AG09309 (cell line): ENCODE measurements at places on chromosomes 3 and 15.

DNA sequence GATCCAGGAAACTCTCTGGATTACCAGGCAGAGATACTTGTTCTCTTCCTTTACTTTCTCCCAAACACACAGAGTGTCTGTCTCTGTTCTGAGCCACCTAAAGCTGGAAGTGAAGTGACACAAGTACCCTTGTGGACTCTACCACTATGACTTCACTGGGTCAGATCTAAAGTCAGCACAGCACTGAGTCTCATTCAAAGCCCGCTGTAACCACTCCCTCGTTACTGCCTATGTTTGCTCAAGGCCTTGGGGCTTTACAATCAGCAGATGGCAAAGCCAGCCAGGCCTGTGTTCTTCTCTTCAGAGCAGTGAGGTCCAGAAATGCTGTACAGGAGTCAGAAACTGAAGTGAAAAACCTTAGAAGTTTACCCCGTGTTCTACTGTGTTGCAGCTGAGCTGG is 588.3 kb upstream of the SEMA6D start:
- DNase-seq: no peak

GRCh38 chr3:144221761-144222160 is 250.1 kb downstream of the DIPK2A start:
- DNase-seq: no peak

- no peak for DNase-seq
Observed at GRCh38 chr15:77596821-77597803, 35.6 kb downstream of the LINGO1 start.

- no peak for DNase-seq
Observed at GRCh38 chr3:135018149-135018923, 223.3 kb downstream of the EPHB1 start.

DNA sequence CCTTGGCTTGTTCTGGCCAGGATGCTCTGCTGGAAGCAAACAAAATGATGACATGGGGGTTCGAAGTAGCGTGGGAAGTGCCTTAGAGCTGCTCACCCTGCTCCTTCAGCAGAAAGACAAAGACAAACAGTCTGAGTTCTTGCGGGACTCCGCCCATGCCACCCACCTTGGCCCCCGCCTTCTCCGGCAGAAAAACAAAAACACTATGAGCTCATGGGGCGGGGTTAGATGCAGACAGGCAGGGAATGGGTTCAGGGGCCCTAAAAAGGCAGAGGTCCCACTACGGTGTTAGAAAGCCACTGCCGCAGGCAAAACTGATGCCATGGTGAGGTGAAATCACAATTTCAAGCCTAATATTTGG is 9.7 kb upstream of the NCKIPSD start:
- no peak for DNase-seq

DNA sequence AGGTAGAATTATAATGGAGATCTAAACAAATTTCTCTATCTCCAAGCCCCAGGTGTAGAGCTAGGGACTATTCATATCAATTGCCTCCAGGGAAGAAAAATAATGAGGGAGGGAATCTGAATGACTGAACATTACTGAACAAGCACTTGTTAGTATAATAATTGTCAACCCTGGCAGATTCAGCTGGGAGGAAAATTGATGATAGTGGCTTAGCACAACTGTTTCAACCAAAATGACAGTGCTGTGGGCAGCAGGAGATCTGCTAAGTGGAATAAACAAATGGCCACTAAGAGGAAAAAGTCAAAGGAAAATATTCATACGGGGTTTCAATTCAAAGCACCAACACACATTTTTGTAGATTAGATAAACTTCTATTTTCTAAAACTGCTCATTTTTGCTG is 294.9 kb upstream of the ZNF385D start:
- DNase-seq: no peak

DNA sequence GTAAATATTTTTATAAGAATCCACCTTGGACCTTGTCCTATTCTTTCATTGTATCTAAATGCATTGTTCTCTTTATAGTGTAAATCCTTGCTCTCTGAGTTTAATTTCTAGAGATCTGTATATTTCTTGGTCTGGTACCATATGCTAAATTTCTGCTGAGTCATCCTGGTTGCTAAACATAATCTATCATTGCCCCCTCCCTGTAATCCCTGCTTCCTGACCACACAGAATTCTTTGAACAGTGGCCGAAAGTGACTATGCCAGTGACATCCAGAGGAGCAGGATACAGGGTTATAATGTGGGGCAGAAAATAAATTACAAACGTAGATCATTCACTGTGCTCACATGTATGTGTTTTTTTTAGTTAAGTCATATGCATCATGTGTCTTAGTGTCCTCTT is 143.1 kb downstream of the DIPK2A start:
- no peak for DNase-seq

DNA sequence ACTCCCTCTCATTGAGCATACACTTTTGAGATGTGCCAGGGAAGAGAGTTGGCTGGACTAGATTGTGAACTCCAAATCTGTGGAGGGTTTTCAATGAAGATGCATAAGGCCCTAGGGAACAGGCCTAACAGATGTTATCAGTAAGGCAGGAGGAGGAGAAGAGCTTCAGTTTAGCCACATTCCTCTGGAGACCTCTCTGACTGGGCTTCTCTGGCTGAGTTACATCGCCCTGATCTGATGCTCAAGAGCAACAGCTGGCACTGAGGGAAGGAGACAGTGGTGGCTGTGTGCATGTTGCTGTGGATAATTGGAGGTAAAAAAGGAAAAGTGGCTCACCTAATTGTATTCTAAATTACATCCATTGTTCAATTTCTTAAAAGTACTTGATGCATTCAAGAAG is 206.4 kb upstream of the CFAP20DC start:
- no peak for DNase-seq

DNA sequence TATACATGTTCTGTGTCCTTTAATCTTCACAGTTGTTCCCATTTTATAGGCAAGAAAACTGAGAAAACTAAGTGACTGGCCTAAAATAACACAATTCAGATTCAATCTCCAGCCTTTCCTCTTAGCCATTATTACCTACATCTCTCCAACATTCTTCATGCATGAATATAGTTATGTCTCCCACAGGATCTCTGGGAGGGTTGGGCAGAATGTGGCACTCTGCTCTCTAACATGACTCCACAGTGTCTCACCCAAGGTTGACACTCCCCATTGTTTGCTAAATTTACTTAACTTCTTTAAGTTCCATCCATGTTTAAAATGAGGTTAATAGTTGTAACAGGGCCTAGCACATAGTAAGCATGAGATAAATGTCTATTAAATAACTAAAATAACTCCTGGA is 276.3 kb downstream of the ERC2 start:
- DNase-seq: no peak

GRCh38 chr15:29880341-29880740 is 58.1 kb upstream of the TJP1 start:
- no peak for DNase-seq

DNA sequence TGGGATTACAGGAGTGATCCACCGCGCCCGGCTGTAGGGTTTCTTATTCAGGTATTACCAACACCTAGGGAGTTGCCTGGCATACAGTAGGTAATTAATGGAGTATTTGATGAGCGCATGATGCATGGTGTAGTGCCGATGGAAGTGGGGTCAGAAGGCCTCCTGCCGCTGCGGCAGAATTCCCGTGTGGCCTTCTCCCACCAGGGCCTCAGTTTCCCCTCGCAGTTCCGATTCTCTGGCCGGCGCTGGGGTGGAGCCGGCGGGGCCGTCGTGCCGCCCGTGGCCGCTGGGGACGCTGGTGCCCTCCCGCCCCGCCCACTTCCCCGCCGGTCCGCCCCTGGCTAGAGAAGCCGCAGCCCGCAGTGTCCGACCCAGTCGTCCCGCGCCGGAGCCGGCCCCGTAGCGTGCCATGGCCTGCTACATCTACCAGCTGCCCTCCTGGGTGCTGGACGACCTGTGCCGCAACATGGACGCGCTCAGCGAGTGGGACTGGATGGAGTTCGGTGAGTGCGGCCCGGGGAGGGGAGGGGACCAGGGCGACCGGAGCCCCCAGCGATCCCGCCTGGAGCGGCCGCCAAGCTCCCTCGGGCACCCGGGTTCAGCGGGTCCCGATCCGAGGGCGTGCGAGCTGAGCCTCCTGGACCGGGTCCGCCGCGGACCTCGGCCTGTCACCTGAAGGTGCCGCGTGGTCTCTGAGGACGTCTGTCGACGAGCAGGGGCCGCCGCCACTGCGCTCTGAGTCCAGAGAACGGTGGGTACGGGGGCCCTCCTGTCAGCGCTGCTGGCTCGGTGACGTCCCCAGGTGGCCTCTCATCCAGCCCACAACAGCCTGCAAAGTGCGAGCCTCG is at the start of gene IRAK2:
Gene IRAK2 (plus strand): TSS at position 374 of the 848 bp plus-strand sequence. CDS start 36 bp downstream, at position 410.
- DNase-seq: no peak
